ENCODE measurements at places on chromosomes 4 and X. TPM values are rescaled to one million over a fixed set of nuclear protein-coding genes. Genes with fewer than 3 reads are reported as not detected.
A peak's percentile ranks its signal among the peaks of the same experiment; 100 is the strongest.

NSUN7 gene
- total RNA-seq = 0.10 TPM

LRCH2 gene
- not detected for total RNA-seq

EGFL6 gene
- total RNA-seq = 14.2 TPM

MAGEA11 gene
- not detected for total RNA-seq

SLIT2 gene
- total RNA-seq = not detected

ARAP2 gene
- total RNA-seq = 35.5 TPM

EFHC2 gene
- total RNA-seq = 0.53 TPM

TMEM271 gene
- total RNA-seq = not detected

DNA sequence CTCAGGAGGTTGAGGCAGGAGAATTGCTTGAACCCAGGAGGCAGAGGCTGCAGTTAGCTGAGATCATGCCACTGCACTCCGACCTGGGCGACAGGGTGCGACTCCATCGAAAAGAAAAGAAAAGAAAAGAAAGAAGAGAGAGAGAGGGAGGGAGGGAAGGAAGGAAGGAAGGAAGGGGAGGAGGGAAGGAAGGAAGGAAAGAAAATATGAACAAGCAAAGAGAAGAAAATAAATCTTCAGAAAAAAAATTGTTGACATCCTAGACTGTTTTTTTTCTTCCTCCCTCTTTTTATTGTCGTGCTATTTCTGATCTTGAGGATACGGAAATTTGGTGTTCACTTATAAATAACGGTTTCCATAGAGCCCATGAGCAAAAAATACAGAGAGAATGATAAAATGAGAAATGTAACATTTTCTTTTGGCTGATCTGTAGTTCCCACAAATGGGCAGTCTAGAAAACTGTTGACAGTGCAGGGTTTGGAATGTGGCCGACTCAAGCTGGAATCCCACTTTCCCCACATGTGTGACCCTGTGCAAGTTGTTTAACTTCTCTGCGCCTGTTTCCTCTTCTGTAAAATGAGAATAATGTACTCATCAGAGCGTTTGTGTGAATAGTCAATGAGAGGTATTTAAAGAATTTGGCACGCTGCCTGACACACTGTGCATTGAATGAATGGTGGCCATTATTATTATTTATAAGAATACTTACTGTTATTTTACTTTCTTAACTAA lies 19.4 kb downstream of the SORBS2 start:
- H3K4me3 ChIP-seq = no peak overlapping the region
- no peaks in the 10 kb centered on the region for H3K27me3 ChIP-seq
- no peak overlapping the region for H3K27ac ChIP-seq
- H3K36me3 ChIP-seq = no peaks in the 10 kb centered on the region

GRCh38 chrX:106100442-106100841 lies 61.9 kb upstream of the SERPINA7 start:
- DNase-seq = no peak
- no peaks in the 10 kb centered on the region for H3K4me1 ChIP-seq
- H3K4me3 ChIP-seq = no peak overlapping the region
- H3K36me3 ChIP-seq = no peaks in the 10 kb centered on the region

- H3K4me1 ChIP-seq = no peaks in the 10 kb centered on the region
- H3K27me3 ChIP-seq = peaks cover 7% of the 10 kb centered on the region
- H3K27ac ChIP-seq = no peak within 1 kb of the TSS
- no peak for DNase-seq
Observed at GRCh38 chrX:134658002-134658759, at the start of gene PLAC1. PLAC1 (minus strand) TSS chrX:134658471; CDS start chrX:134566682, 91,789 bp downstream.

DNA sequence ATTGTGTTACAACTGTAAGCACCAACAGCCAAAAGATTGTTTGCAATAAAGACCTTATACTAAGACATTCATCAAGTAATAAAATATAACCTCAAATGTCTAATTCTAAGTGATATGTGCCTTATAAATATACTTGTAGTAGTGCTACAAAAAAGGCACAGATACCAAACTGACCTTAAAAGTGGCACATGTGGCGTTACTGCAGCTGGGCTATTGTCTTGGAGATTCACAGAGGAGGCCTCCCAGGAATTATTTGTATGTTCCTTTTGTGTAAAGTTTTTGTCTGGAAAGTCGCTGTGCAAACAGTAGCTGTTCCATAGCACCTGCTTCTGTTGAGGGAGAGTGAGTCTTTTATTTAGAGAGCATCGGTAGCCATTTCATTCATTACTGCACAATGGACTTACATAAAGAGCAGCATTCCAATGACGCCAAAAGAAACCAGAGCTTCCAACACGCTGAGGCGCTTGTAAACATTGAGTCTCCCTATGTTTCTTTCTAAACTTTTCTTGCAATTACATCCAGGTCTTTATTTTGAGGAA lies 143.7 kb downstream of the RPA4 start:
- H3K27ac ChIP-seq = no peak overlapping the region
- no peaks in the 10 kb centered on the region for H3K36me3 ChIP-seq
- H3K4me1 ChIP-seq = no peaks in the 10 kb centered on the region
- no peaks in the 10 kb centered on the region for H3K27me3 ChIP-seq
- DNase-seq = no peak

DNA sequence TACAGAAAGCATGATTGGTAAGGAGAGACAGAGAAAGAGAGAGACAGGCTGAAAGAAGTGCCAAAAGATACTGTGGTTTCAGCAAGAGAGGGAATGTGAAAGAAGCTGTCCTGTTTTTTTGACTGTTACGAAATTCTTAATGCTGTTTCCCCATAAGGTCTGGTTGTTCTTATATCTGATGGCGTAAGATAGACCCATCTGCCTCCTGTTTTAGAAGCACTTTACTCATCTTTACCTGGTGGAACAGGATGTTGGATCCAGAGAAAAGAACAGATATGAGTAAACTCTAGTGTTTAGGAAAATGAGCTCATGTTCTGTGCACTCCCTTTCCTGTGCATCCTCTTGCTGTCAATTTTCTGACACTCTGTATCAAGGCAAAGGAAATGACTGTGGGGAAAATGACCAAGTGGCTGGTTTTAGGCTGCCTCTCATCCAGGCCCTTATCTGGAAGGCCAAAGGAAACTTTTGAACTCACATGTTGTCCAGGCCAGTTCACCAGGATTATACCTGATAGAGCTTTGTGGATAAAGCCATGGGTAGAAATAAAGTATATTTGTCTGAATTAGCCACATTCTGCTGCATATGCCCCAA lies 311.7 kb upstream of the HTR2C start:
- H3K4me1 ChIP-seq = no peaks in the 10 kb centered on the region
- no peaks in the 10 kb centered on the region for H3K36me3 ChIP-seq
- DNase-seq = no peak
- H3K27me3 ChIP-seq = no peaks in the 10 kb centered on the region

- H3K27ac ChIP-seq = no peak overlapping the region
- no peak for DNase-seq
- H3K36me3 ChIP-seq = no peaks in the 10 kb centered on the region
- no peaks in the 10 kb centered on the region for H3K4me1 ChIP-seq
- peaks cover 9% of the 10 kb centered on the region for H3K27me3 ChIP-seq
Observed at GRCh38 chr4:99593781-99594641, 19.4 kb downstream of the MTTP start.

- H3K4me3 ChIP-seq = no peak overlapping the region
- no peak overlapping the region for H3K27ac ChIP-seq
- H3K27me3 ChIP-seq = no peaks in the 10 kb centered on the region
- DNase-seq = no peak
- no peaks in the 10 kb centered on the region for H3K36me3 ChIP-seq
- H3K4me1 ChIP-seq = no peaks in the 10 kb centered on the region
Observed at GRCh38 chr4:136687596-136687995, 844.7 kb downstream of the PCDH18 start.

GRCh38 chr4:137307806-137308205 lies 224.5 kb downstream of the PCDH18 start:
- DNase-seq = no peak
- H3K27me3 ChIP-seq = no peaks in the 10 kb centered on the region
- no peak overlapping the region for H3K4me3 ChIP-seq
- H3K4me1 ChIP-seq = no peaks in the 10 kb centered on the region

GRCh38 chrX:98338544-98338943 lies 1454.8 kb downstream of the RPA4 start:
- DNase-seq = no peak
- H3K36me3 ChIP-seq = no peaks in the 10 kb centered on the region
- no peaks in the 10 kb centered on the region for H3K4me1 ChIP-seq
- no peak overlapping the region for H3K4me3 ChIP-seq
- H3K27ac ChIP-seq = no peak overlapping the region

DNA sequence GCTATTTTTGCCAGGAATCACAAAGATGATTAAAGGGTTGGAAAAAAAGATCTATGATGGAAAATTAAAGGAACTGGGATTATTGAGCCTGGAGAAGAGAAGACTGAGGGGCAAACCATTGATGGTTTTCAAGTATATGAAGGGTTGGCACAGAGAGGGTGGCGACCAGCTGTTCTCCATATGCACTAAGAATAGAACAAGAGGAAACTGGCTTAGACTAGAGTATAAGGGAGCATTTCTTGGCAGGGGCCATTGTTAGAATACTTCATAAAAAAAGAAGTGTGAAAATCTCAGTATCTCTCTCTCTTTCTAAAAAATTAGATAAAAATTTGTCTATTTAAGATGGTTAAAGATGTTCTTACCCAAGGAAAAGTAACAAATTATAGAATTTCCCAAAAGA lies 75.1 kb downstream of the NPNT start:
- H3K27ac ChIP-seq = no peak overlapping the region
- H3K4me3 ChIP-seq = no peak overlapping the region
- no peaks in the 10 kb centered on the region for H3K27me3 ChIP-seq
- no peaks in the 10 kb centered on the region for H3K4me1 ChIP-seq
- DNase-seq = no peak

- H3K4me3 ChIP-seq = no peak overlapping the region
- no peaks in the 10 kb centered on the region for H3K4me1 ChIP-seq
- no peak overlapping the region for H3K27ac ChIP-seq
Observed at GRCh38 chr4:52848254-52848653, 13.9 kb upstream of the RASL11B start.

GRCh38 chr4:109295081-109295480 lies 7.4 kb downstream of the COL25A1 start:
- H3K4me3 ChIP-seq = no peak overlapping the region
- no peaks in the 10 kb centered on the region for H3K36me3 ChIP-seq
- DNase-seq = no peak
- peaks cover 2% of the 10 kb centered on the region for H3K4me1 ChIP-seq
- H3K27me3 ChIP-seq = peaks cover 43% of the 10 kb centered on the region
- no peak overlapping the region for H3K27ac ChIP-seq

DNA sequence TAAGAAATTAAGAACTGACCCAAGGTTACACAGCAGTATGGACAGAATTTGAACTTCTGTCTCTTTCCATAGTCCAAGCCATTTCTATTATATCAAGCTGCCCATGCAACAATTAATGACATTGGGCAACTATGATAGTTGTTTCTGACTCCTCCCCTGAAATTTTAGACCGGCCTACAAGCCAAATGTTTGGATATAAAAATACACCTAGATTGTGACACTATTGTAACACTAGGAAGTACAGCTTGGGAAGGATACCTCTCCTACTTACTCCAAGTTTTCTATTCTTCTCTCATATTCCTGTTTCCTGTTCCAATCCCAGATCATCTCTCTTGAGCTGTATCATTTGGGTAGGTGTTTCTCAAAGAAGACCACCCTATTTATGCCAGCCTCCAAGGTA lies 43.5 kb downstream of the RCHY1 start:
- H3K36me3 ChIP-seq = peaks cover 8% of the 10 kb centered on the region
- no peak for DNase-seq
- H3K27me3 ChIP-seq = no peaks in the 10 kb centered on the region
- H3K4me3 ChIP-seq = no peak overlapping the region
- H3K4me1 ChIP-seq = no peaks in the 10 kb centered on the region

DNA sequence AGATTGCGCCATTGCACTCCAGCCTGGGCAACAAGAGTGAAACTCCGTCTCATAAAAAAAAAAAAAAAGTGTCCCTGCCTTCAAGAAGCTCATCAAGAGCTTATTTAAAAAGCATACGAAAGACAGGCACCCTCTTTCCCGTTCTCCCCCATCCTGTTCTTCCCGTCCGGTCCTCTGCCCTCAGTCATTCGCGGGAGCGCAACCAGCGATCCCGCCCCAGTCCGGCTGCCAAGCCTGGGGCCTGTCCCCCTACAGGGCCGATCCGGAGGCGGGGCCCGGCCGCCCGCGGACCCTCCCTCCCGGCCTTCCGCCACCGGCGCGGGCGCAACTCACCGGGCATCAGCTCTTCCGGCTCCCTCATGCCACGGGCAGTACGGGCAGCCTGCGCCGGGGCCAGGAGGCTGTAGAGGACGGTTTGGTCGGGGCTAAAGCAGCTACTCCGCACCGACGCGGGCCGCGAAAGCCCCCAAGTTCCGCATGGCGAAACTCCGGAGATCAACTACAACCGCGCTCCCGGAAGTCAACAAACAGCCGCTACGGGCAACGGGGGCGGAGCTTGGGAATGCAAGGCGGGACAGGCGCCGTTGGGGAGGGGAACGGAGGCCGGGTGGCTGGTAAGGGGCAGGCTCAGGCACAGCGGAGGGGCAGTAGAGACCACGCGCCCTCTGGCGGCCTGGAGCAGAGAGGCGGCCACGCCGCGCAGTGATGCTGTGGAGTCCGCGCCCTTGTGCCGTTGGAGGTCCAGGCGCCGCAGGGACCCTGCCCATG lies at the start of gene RPGR:
Gene RPGR, minus strand, starts transcription at position 503 of the 768 bp plus-strand sequence. Its CDS starts 142 bp downstream, at position 361.
- peak within 1 kb of the TSS; percentile 92 for H3K27ac ChIP-seq
- peaks cover 26% of the 10 kb centered on the region for H3K4me1 ChIP-seq
- peak; percentile 94 for DNase-seq
- H3K27me3 ChIP-seq = no peaks in the 10 kb centered on the region
- H3K36me3 ChIP-seq = no peaks in the 10 kb centered on the region

DNA sequence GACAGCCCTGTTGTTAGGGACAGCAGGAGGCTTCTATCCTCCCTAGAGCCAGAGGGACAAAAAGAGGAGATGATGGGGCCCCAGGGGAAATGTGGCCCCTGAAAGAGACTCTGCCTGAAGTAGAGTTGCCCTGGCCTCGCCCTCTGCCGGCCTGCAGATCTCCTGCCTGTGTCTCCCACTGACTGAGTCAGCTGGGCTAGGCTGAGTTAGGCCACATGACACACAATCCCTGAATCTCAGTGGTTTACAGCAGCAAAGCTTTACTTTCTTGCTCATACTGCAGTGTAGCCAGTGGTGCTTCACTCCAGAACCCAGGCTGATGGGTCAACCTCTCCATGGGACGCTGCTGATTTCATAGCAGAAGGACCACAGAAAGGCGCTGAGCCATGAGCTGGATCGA lies 23.5 kb downstream of the DRD5 start:
- no peak overlapping the region for H3K27ac ChIP-seq
- H3K4me1 ChIP-seq = no peaks in the 10 kb centered on the region
- peaks cover 51% of the 10 kb centered on the region for H3K27me3 ChIP-seq

GRCh38 chr4:164906368-164906767 lies 29.4 kb downstream of the APELA start:
- no peaks in the 10 kb centered on the region for H3K27me3 ChIP-seq
- no peaks in the 10 kb centered on the region for H3K36me3 ChIP-seq
- no peak overlapping the region for H3K27ac ChIP-seq

GRCh38 chr4:22190855-22191254 lies 242.3 kb upstream of the KCNIP4 start:
- no peak for DNase-seq
- H3K4me3 ChIP-seq = no peak overlapping the region
- H3K4me1 ChIP-seq = no peaks in the 10 kb centered on the region
- no peaks in the 10 kb centered on the region for H3K36me3 ChIP-seq

- no peaks in the 10 kb centered on the region for H3K4me1 ChIP-seq
- no peaks in the 10 kb centered on the region for H3K27me3 ChIP-seq
- no peaks in the 10 kb centered on the region for H3K36me3 ChIP-seq
Observed at GRCh38 chr4:79413032-79413885, 5.2 kb upstream of the GK2 start.
